ENCODE measurements at places on chromosomes 4 and X.
A peak's percentile ranks its signal among the peaks of the same experiment; 100 is the strongest.

DNA sequence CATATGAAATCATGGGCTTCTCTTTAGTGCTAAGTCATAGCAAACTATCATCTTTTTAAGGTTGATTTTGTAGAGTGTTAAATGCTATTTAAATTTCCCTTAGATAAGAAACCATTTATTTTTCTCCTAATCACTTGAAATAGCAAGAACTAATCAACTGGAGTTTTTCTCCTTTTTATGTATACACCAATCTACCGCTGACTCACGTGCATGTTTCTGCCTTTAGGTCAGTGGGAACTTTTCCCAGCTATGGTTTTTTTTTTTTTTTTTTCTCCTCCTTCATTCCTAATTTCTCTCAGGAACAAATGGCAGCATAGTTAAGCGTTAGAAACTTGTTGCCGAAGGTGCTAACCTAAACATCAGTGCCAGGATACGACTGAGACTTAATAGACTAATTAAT lies 176.4 kb downstream of the BMPR1B start:
- peak; percentile 71 for DNase-seq

- DNase-seq, result no peak
Measured at GRCh38 chr4:76028350-76028765, 5.1 kb upstream of the CXCL10 start.

DNA sequence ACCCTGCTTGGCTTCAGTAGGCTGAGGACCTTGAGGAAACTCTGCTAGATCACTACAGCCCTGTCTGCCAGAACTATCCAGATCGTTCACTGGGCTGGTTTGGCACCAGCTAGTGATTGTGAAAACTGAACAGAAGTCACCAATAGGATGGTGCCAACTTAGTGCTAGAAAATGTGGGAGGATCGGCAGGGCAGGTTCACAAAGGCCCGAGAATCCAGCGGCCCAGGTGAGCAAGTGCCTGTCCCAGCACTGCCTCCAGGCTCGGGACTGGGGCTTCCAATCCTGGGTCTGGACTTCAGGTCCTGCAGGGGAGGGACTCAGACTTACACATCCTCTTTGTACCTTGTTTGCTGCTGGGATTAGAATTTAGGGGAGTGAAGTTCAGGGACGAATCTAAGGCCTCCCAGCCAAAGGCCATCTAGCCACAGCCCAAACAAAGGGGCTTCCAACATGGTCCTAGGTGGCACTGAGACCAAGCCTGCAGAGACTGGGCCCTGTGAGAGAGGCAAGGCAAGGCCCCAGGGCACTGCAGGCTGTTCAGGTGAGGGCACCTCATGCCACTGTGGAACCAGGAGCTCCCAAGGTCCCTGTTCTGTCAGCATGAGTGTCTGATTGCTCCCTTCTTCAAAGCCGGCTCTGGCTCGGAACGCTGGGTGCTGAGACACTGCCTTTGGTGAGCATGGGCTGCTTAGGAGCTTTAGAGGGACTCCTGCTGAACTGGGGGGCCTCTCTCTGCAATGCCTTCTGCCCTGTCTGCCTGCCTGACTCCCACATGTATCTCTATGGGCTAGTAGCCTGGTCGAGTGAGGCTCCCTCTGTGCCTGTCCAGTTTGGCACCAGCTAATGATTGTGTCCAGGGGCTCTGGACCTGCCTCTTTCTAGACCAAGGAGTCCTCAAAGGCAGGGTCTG lies 20.7 kb upstream of the ZNF185 start:
- DNase-seq, result no peak

DNA sequence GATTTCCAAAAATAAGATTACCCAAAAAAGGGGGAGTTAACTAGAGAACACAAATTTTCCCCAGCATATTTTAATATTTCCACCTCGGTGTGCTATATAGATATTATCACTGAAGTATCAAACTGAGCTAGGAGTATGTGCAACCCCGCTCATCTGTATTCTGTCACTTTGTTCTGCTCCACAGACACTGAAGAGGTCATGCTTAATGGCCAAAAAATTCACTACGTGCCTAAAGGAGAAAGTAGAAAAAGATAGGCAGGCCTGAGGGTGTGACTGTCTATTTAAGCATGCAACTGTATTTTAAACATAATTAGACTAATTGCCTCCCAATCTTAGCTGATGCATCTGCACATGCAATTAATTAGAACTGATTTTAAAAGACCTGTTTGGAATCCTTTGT lies 24.5 kb downstream of the SH3RF1 start:
- no peak for DNase-seq

GRCh38 chrX:8433109-8434062 lies 31.2 kb upstream of the VCX3B start:
- DNase-seq, result peak; percentile 1

GRCh38 chr4:88230461-88230891 lies 53.9 kb downstream of the PPM1K start:
- DNase-seq, result no peak

DNA sequence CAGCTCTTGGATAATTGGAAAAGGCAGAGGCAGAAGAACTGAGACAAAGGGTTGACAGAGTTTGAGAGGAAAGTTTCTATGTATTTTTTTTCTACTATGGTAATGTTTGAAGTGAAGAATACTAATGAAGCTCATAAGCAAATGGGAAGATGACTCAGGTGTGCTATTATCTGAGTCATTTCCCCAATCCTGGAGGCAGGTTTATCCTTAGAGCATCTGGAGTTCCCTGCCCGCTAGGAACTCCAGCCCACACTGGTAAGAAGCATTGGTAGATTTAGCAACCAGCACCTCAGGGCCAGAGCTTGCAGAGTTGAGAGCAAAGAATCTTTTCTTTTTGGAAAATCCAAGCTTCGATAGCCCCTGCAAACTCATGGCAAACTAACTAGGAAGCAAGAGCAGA lies 55.2 kb downstream of the DOCK11 start:
- DNase-seq, result no peak

DNA sequence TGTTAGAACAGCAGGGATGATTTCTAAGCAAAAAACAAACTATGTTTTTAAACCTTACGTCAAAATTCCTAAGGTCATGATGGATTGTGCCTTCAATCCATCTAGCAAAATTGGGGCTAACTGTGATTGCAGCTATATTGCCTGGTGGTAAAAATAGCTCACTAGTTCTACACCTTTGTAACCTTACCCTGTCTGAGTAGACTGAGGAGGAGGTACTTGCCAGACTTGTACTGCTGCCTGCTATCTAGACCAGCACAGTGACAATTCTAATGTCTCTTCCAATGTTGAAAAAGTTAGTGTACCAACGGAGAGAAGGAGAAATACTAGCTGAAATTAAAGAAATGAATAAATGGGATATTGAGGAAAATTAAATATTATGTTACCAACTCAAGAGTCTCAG lies 30.3 kb downstream of the ATP11C start:
- no peak for DNase-seq

DNA sequence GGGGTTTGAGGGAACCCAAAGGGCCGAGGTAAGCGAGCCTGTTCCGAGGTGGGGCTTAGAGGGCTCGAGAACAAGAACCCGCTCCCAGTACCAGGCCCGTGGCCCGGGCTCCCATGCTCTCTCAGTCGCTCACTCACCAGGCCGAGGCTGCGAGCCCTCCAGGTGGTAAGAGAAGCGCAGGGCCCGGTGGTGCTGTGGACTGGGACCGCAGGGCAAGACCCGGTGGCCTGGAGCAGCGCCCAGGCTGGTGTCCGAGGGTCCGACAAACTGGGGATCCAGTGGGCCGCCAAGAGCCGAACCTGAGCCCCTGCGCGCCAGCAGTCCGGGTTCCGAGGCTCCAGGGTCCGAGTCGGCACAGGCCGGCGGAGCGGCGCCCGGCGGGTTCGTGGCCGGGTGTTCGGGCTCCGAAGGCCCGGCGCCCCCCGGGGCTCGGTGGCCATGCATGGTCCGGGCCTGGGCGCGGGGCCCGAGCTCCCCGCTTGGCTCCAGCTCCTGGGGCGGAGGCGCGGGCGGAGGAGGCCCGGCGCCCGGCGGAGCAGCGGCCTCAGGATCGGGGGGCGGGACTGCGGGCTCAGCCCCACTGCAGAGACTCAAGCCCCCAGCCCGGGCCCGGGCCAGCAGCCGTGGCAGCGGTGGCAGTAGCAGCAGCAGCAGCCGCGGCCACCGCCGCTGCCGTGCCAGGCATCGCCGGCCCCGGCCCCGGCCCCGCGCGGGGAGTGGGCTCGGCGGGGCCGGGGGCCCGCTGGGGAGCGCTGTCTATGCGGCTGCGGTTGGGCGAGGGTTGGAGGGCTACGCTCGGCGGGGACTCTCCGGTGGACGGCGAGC lies 833 bp downstream of the FGD1 start:
- DNase-seq, result no peak

DNA sequence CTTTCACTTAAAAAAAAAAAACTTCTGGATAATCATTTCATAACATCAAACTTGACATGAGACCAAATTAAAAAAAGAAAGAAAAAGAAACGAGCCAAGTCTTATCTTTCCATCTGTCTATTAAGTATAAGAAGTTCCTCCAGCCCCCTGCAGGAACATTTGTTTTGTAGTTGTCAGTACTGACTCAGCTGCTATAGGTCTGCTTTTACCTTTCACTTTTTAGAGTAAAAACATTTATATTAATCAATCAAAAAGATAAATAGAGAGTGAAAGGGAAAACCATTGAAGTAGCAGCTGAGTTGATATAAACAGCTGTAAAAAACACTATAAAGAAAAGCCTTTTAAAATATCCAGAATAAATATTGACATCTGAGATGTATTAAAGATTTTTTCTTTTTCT lies 46.1 kb downstream of the CCDC158 start:
- no peak for DNase-seq

DNA sequence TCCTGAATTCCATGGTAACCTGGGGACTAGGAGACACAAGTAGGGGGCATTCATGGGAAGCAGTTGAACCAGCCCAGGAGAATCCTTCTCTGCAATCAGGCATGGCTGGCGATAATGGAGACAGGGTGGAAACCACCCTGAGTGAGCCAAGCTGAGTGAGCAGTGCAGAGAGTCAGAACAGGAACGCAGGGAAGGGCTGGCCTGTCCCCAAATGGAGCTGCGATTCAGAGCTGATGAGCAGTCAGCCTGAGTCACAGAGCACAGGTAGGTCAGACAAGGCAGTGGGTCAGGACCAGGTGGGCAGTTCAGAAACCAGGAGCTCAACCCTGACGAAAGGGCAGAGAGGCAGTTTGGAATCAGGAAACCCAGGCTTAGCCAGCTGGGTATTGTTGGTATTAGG lies 129.0 kb downstream of the BTC start:
- DNase-seq, result no peak

DNA sequence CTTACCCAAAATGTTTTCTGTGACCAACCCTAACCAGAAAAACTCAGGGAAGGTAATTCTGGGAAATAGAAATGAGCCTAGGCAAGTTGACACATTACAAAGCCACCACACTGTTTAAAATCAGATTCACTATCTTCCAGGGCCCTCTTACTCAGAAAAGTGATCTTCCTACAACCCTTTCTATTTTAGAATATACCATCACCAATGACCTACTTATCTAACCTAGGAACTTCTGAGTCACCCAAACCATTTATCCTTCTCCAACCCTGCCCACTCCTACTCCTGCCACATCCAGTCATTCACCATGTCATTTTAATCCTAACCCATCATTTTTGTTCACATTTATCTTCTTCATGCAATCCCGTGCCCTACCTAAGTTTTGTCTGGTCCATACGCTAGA lies 89.9 kb downstream of the FTHL17 start:
- no peak for DNase-seq

GRCh38 chrX:152824841-152825374 lies 5.6 kb downstream of the CETN2 start:
- peak; percentile 12 for DNase-seq

GRCh38 chr4:156983366-156983765 lies 11.8 kb upstream of the PDGFC start:
- no peak for DNase-seq

DNA sequence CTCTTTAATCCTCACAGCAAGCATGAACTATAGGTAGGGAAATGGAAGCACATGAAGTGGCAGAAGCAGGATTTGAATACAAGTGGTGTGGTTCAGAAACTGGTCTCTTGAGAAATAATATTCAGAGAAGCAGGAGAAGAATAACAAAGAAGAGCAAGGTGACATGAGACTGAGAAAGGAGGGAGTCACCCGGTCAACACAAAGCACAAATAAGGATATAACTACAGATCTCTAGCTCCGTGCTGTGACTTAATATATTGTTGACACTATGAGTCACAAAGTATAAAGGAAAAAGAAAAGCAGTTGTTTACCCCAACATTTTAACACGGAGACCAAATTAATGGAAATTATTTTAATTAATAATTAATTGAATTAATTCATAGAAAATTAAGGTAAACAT lies 204.5 kb downstream of the CPE start:
- no peak for DNase-seq

DNA sequence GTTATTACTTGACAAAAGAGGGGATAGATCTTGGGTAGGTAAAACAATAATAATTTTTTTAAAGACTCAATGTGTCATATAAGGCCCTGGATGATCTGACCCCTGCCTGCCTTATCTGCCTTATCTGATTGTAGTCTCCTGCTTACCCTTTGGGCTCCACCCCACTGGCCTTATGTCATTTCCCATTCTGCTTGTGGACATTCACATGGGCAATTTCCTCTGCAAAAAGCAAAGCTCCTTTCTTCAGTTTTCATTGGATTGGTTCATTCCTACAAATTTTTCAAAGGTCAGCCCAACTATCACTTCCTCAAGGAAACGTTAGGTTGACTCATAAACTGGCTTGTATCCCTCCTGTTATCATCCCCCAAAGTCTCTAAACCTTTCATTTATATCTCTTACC lies 15.7 kb upstream of the TET2 start:
- DNase-seq, result no peak

- peak; percentile 94 for DNase-seq
Measured at GRCh38 chr4:169268951-169269760, 1.6 kb downstream of the SH3RF1 start.

DNA sequence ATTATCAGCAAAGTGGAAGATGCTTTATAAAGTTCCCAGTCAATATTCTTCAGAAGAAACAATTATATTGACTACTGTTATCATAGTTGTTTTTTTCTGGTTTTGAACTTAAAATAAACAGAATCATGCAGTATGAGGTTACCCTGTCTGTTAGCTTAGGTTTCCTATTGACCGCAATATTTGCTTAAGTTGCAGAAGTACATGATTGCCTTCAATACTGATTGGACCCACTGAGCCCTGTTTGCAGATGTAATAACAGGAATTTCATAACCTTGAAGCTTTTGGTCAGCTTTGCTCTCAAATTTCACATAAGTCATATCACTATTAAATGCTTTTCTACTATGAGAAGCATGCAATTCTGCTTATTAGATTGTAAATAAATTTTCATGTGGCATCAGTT lies 229.1 kb upstream of the FSTL5 start:
- DNase-seq, result no peak

DNA sequence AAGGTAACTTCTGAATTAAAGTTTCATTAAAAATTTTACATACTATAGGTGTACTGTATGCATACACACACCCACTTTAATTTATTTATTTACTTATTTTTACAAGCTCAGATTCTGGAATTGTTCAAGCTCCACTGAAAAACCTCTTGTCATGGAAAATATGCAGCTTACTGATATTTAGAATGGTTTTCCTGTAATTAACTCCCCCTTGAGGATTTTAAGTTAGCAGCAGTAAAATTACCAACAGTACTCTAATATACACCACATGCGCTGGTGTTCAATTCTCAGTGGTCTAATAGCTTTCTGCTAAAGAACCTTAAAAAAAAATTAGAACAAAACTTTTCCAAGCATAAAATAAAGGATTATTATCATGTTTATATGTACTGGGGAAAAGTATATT lies 12.0 kb downstream of the MAB21L2 start:
- peak; percentile 29 for DNase-seq

Measured in fibroblast of skin of right biceps (primary cell).